Retina (tissue), 1 donor: ENCODE measurements at places on chromosomes 1 and 21.

- DNase-seq: no peak
Observed at GRCh38 chr1:194052514-194053338, 866.3 kb upstream of the B3GALT2 start.

- DNase-seq: no peak
Observed at GRCh38 chr1:15692121-15692682, 8.1 kb downstream of the PLEKHM2 start.

DNA sequence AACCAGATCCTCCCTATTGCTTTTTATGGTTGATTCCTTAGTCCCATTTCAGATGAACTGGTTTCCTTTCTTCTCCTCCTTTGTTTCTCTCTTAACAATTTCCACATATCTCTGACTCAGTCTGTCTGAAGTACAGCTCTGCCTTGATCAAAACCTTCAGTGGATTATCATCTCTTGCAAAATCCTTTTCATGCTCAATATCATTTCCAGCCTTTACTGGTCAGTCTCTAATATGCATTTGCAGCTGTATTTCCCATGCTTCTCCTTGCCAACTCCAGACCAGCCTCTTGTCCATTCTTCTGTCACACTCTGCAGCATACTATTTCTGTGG lies 72.2 kb downstream of the SNX7 start:
- no peak for DNase-seq

- DNase-seq: peak; percentile 88
Observed at GRCh38 chr1:38045401-38046332, 926 bp downstream of the POU3F1 start.

GRCh38 chr1:217014066-217014465 lies 290.8 kb upstream of the ESRRG start:
- no peak for DNase-seq

DNA sequence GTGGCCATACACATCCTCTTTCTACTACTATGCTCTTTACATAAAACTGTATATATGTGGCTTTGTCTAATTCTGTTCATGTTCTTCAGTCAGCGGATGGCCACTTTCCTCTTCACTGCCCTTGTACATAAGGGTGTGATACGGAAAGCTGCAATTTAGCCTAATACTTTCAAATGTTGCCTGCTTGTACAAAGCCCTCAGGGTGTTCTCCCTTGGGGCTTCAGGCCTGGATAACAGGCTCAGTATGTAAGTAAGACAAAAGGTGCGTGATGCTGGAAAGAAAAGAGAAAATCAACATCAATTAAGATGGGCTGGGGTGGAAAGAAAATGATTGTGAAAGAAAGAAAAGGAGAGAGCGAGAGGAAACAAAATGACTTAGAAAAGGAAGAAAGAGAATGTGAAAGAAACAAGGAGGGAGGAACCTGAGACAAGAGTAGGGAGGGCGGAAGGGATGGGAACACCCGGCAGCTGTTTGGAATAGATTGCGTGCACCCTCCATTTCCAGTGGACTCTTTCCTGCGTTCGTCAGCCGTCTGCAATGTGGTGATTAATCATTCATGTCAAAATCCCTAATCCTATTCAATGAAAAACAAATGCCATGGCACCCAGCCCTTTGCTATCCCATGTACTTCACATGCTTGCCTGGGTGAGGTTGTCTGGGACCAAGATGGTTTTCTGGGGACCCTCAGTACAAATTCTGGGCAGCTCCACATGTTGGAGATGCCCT lies 553.6 kb downstream of the NUF2 start:
- DNase-seq: peak; percentile 42

DNA sequence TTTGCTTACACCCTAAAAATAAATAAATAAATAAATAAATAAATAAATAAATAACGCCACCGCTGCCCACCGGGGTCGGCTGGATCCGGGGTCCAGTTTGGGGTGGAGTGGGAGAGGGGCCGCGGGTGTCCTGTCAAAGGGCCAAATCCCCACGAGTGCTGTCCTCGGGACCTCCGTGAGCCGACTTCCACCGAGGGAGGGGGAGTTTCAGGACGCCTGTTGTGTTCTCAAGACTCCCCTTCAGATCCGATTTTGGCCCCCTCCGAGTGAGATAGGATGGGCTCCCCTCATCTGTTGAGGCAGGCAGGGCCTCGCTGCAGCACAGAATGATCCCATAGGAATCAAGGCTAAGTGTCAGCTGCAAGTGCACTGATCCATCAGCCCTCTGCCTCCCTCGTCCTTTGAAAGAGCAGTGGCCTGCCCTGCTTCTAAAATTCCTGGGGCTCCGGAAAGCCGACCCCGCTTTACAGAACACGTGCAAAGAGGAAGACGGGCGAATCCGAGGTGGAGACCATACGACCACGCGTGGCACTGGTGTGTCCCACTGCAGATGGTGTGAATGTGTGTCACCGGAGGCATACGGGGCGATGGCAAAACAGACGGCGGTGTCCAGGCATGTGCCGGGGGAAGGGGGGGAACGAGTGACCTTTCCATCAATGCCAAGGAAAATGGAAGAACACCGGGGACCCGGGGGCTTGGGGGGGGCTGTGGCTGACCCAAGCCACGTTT lies 3880.5 kb downstream of the SRGAP2C start:
- DNase-seq: no peak

GRCh38 chr1:212873518-212873917 lies 15.4 kb downstream of the FLVCR1 start:
- DNase-seq: no peak

GRCh38 chr1:14511796-14512585 lies 86.5 kb upstream of the KAZN start:
- DNase-seq: peak; percentile 61
